ENCODE measurements at places on chromosomes 2 and 18.

DNA sequence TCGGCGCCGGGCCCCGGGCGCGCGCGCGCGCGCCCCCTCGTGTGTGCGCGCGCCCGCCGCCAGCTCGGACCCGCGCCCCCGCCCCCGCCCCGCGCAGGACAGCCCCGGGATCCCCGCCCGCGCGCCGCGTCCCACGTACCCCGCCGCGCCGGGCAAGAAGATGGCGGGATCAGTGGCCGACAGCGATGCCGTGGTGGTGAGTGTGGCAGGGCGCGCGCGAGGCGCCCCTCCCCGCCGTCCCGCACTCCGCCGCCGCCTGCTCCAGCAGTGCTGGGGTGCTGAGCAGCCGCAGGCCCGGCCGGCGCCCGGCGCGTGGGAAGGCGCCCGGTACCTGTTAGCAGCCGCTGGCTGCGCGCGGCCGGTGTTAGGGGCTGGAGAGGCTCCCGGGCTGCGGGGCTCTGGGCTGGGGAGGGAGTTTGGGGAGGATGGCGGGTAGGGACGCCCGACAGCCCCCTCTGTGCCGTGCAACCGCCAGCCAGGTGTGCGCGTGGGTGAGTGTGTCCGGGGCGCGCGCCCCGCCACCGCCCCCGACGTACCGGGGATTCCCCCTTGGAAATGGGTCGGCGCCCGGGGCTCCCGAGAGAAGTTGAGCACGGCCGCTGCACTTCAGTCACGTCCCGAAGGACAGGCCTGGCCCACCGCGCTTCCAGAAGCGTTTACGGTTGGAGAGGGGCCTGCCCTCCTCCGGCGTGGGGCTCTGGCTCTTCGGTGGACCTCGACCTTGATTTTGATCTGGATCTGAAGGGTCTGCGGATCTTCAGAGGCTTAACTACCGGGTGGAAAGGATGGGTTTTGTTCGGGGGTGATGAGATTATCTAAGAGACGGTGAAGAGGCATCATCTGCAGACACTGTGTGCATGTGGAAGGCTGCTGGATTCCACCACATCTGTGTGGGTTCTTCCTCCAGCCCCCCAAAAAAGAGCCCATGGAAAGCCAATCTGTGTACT lies 697 bp downstream of the LGALSL start:
- DNase-seq, result peak; percentile 39

- DNase-seq, result no peak
These were observed 4.6 kb upstream of the LTBP1 start for GRCh38 chr2:32941944-32942690.

- DNase-seq, result peak; percentile 34
These were observed 166.6 kb downstream of the RNF144A start for GRCh38 chr2:7083580-7084509.

DNA sequence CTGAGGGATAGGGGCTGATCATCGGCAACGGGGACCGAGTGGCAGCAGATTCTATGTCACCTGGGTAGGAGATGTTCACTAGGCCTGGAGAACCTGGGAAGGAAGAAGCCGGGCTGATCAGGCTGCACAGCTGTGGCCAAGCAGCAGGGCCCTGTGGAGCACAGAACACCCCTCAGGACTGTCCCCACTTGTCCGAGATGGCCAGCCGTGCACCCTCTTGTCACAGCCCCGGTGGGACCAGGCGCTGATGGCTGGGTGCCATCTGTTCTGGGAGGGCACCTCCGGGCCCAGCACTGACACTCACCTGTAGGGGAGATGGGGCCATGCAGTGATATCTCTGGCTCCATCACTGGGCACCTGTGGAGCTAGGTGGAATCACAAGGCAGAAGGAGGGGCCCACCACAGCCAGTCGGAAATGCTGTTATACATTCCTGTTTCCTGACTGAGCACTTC lies 217.9 kb upstream of the RAB6C start:
- no peak for DNase-seq

DNA sequence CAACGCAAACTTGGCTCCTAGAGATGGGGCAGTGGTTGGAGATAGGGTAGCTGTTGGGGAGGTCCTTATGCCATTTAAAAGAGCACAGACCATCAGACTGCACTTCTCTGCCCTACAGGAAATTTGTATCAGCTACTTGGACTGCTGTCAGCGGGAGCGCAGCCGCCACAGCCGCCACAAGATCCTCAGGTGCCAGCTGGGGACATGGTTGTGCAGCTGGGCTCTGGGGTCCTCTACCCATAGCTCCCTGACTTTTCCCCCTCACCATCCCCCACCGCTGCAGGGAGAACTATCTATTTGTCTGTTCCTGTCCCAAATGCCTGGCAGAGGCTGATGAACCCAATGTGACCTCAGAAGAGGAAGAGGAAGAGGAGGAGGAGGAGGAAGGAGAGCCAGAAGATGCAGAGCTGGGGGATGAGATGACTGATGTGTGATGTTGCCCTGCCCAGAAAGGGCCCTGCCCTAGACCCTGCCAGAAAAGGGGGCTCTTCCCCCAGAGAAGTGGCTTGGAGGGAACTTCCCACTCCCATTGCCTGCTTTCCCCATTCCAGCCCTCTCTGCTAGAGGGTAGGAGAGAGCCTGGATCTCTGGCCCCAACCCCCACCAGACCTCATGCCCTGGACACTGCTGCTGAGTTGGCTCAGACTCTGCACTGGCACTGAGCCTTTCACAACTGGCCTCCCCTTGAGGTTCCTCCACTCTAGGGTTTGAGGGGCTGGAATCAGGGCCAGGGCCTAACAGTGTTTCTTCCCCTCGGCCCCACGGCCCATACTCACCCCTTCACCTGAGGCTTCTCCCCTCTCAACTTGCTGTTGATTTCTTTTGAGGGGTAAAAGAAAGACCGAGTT lies 7.3 kb downstream of the PRADC1 start:
- no peak for DNase-seq

DNA sequence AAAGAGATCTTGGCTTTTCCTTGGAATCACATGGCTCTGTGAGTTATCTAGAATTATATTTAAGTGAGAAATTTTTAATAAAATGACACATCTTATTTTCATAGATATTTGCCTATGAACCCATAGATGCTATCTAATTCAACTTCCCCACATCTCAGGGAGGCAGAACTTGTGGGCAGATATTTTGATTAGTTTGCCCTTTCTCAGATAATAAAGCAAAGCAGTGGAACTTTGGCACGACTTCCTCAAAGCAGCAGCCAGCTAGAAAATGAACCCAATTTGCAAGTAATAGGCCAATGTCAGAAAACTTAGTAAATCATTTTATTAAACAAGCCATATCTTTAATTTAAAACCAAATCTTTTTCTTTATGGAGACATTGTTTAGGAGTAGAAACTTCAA lies 32.7 kb downstream of the RAB27B start:
- no peak for DNase-seq

GRCh38 chr2:148515976-148516375 lies 128.6 kb upstream of the EPC2 start:
- DNase-seq, result no peak

GRCh38 chr18:37570336-37570930 lies 4.8 kb upstream of the CELF4 start:
- no peak for DNase-seq

DNA sequence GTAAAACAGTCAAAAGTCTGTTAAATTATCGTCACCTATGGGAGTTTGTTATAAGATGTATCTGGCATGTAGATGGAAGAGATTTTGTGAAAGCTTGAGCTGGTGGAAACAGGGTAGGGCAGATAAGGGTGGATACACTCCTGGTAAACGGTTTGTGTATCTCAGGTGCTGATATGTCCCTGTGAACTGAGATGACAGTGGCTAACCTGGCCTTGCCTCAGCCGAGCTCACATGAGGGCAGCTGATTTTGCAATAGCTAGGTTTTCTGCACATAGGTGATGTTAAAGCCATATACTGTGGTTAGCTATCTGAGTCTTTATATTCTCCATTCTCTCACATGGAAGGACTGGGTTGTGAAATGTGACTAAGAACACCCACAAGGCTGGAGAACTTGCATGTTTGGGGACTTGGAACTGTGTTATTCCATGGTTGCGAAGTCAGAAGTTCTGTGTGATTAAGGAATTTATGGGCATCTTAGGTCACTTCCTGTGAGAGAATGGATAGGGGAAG lies 205.1 kb downstream of the TPGS2 start:
- DNase-seq, result no peak

- no peak for DNase-seq
These were observed 95.0 kb downstream of the RNF144A start for GRCh38 chr2:7012141-7012764.

DNA sequence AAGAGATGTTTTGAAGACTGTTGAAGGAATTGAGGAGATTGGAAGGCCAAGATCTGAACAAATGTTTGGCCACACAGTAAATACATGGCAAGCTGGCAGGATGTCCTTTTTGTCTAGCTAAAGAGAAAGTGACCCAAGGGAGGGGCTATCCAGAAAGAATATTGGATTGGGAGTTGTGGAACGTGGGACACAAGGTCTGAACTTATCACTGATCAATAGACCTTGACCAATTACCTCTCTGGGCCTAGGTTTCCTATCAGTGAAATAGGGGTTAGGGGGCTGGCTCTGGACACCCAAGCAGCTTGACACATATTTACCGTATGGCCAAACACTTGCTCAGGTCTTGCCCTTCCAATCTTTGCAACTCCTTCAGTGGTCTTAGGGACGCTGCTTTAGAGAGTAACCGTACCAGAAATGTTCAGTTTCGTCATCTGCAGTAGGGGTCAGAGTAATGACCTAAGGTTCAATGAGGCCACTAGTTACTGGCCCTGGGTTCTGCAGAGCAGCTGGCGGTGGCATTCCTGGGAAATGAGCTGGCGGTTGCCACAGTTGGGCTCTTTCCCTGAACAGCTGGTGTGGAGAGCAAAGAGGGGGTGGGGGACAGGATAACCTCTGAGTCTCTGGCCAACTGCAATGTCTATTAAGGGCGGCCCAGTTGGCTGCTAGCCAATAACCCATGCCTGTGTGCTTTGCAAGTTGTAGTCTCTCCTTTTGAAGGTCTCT lies 70.1 kb upstream of the STPG4 start:
- DNase-seq, result peak; percentile 36

- DNase-seq, result no peak
These were observed 204.8 kb upstream of the GALNT5 start for GRCh38 chr2:157052685-157053224.

DNA sequence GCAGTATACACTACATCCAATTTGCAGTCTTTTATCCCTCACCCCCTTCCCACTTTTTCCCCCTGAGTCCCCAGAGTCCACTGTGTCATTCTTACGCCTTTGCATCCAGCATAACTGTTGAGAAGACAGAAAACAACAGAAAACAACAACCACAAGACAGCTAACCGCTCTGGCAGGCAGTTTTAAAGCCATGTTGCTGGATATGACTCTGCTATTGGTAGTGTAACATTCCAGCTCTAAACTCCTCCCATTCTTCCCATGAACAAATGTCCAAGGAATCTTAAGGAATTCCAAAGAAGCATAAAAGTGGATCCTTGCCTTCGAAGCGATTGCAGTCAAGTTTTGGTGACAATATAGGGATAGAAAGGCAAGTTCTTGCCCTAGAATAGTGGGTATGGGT lies 599.1 kb downstream of the NYAP2 start:
- DNase-seq, result no peak

GRCh38 chr2:143692162-143692561 lies 562.9 kb downstream of the ARHGAP15 start:
- no peak for DNase-seq

DNA sequence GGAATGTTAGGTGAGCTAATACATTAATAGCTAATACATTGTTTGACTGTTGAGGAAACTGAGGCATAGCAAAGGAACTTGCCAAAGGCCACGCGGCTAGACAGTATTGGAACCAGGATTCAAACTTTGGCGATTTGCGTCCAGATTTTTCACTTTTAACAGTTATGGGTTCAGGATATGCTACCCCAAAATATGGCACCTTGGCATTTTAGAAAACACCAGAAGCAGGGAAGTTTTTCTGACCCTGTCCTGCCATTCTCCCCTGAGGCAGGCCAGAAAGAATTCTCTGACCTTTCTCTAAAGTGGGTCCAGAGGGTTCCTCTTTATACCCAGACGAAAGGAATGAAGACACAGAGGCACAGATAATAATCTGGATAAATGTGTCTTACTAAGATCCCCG lies 166.9 kb downstream of the MYCN start:
- DNase-seq, result no peak

GRCh38 chr2:176582990-176583481 lies 313.8 kb downstream of the MTX2 start:
- no peak for DNase-seq

DNA sequence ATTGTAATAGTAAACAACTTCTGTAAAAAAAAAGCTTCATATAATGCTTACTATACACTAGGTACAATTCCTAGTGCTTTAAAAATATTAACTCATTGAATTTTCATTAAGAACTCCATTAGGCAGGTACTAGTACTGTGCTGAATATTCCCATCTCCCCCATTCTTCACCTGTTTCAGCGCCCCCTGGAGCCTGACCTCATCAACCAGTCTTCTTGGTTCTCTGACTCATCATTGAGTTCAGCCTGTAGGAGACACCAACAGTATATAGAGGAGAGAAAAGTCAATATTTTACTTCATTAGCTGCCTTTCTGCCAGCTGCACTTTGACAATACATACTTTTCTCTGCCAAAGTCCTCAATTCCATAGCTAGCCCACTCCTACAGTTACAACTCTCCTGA lies 1009.9 kb upstream of the KLHL29 start:
- no peak for DNase-seq

- no peak for DNase-seq
These were observed 16.6 kb upstream of the SPOPL start for GRCh38 chr2:138485019-138485418.

DNA sequence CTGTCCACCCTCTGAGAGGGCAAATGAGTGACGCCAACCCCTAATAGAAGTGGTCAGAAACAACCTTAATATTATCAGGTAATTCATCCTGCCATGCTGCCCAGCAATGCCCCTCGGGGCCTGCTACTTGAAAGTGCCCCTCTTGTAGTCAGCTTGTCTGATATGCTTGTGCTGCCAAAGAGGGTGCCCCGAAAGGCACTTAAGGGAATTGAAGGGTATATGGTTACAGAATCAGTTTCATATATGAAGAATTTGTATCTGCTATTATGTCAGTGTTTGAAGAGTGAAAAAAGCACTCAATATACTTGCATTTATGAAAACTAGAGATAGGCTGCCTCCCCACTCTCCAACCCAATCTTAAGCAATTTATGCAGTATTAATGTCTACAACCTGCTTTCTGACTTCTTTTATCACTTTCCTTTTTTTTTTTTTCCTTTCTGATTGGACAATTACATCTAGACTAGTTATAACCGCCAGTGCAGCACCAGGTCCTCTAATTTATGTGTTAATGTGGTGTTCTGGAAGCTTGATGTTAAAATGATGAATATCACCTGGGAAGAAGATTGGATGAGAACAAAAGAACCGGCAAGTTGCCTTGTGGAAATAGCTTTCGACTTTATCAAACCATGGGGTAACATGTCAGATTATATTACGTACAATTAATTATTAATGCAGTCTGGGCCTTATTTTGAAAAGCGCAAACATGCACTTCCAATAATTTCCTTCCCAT lies 646.9 kb upstream of the ACVR2A start:
- no peak for DNase-seq

- no peak for DNase-seq
These were observed 69.1 kb upstream of the PID1 start for GRCh38 chr2:229340086-229340760.

- DNase-seq, result no peak
These were observed 23.9 kb downstream of the CCDC93 start for GRCh38 chr2:117989854-117990438.

- DNase-seq, result no peak
These were observed 145.9 kb upstream of the COPS8 start for GRCh38 chr2:236939721-236940231.

GRCh38 chr18:10062302-10063300 lies 148.8 kb downstream of the VAPA start:
- no peak for DNase-seq

GRCh38 chr2:187581125-187581896 lies 27.1 kb upstream of the TFPI start:
- DNase-seq, result peak; percentile 70
